ENCODE measurements at places on chromosomes 4 and X.

GRCh38 chr4:14117575-14118238, 490.2 kb upstream of the BOD1L1 start:
- DNase-seq = no peak

- DNase-seq = no peak
Observed at GRCh38 chr4:53780736-53781400, 189.6 kb upstream of the LNX1 start.

GRCh38 chr4:42995343-42995944, 102.9 kb downstream of the GRXCR1 start:
- DNase-seq = no peak

DNA sequence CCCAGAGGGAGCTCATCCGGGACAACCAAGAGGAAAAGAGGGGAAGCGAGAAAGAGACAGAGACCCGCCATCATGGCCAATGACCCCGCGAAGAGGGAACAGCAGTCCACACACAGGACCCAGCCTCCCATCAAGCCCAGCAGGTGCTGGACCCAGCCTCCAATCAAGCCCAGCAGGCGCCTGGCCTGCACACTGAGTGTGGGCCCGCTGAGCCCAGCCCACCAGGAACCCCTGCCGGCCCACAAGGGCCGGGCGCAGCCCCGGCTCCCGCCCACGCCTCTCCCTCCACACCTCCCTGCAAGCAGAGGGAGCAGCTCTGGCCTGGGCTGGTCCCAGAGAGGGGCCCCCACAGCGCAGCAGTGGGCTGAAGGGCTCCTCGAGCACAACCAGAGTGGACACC, 391.1 kb downstream of the IDS start:
- no peak for DNase-seq

GRCh38 chr4:98939438-98939837, 10.5 kb upstream of the EIF4E start:
- no peak for DNase-seq

- no peak for DNase-seq
Observed at GRCh38 chrX:38649674-38650647, 88.6 kb downstream of the TSPAN7 start.

DNA sequence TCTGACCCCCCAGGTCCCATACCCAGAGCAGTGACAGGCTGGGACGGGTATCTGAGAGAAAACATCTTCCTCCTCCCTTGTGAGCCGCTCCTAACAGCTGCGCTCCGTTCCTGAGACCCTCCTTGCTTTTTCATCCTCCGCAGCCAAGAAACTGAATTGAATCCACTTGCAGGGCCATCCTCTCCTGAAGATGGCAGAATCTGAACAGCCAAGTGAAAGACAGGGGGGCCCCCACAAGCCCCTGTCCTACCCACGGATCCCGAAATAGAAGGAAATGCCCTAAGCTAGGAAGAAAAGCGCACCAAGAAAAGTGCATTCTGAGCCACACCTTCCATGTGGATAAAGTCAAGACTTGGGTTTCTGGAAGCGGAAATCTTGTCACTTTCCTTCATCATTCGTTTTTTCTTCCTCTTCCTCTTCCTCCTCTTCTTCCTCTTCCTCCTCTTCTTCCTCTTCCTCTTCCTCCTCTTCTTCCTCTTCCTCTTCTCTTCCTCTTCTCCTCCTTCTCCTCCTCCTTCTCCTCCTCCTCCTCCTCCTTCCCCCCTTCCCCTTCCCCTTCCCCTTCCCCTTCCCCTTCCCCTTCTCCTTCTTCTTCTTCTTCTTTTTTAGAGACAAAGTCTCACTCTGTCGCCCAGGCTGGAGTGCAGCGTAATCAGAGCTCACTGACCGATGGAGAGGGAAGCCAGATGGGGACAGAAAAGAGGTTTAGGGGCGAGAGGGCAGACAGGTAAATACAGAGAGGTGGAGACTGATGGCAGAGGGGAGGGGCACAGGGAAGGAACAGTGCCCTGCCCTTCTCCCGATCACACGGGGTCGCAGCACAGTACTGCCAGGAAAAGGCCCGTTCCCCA, 86.0 kb upstream of the WWC2 start:
- no peak for DNase-seq

DNA sequence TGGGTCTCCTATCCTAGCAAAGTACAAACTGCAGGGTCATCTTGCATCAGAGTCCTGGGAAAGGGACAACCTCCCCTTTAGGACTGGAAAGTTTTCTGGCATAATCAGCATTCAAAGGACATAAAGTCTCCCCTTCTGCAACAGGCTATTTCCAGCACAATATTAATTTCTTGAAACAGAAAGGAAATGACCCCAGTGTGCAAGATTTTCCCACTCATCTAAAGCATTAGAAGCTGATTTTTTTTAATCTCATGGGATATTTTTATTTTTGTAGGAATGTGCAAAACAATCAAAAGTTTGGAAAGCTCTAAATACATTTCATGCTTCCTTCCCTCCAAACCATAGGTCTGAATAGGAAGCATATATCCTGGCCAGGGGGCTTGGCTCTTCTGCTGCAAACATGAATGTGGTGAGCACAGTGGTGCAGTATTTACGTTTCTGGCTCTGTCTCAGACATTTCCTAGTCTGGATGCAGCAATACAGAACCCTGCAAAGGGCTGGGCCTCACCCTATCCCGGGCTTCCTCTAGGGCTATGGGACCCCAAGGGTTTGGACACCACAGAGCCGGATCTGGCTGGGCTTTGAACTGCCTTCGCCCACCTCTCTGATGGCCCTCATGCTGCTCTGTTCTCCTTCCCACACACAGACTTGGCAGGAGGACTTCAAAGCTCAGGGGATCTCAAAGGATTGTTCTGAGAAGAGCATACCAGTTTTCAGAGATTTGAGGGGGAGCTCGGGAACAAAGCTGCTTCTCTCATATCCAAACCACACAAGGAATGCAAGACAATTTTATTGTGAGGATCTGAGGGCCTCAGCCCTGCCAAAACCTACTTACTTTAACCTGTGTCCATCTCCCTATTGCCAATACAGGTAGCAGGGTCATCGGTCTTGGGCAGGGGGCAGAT, 64.9 kb downstream of the POLR2B start:
- no peak for DNase-seq

- DNase-seq = no peak
Observed at GRCh38 chr4:163747886-163748285, 253.4 kb downstream of the TMA16 start.

DNA sequence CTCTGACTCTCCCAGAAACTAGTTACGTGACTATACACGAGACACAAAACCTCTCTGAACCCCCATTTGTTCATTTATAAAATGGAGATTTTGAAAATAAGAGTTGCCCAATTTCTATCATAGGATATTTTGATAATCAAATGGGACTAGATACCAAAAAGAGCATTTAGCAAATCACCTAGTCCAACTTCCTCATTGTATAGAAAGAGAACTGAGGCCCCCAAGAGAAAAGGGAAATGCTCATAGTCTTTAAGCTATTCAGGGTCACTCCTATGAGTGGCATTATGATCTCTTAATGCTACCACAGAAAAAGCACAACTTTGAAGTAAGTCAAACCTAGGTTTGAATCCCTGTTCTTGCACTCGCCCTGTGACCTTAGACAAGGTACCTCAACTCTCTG, 62.7 kb downstream of the BMP15 start:
- DNase-seq = no peak

GRCh38 chr4:105967058-105967658, 71.9 kb downstream of the NPNT start:
- no peak for DNase-seq

GRCh38 chrX:109843963-109844751, 111.1 kb upstream of the ACSL4 start:
- DNase-seq = no peak

DNA sequence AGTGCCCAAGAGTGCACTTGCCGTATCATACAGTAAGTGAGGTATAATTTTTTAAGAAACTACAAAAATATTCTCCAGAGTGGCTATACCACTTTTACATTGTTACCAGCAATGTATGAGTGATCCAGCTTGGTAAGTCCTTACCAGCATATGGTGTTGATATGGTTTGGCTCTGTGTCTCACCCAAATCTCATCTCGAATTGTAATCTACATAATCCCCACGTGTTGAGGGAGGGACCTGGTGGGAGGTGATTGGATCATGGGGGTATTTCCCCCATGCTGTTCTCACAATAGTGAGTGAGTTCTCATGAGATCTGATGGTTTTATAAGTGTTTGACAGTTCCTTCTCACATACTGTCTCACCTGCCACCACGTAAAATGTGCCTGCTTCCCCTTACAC, 44.8 kb downstream of the RBMX start:
- no peak for DNase-seq

- DNase-seq = no peak
Observed at GRCh38 chrX:114924856-114925255, 92.6 kb downstream of the IL13RA2 start.

- no peak for DNase-seq
Observed at GRCh38 chrX:80511969-80512760, 91.9 kb downstream of the TENT5D start.

DNA sequence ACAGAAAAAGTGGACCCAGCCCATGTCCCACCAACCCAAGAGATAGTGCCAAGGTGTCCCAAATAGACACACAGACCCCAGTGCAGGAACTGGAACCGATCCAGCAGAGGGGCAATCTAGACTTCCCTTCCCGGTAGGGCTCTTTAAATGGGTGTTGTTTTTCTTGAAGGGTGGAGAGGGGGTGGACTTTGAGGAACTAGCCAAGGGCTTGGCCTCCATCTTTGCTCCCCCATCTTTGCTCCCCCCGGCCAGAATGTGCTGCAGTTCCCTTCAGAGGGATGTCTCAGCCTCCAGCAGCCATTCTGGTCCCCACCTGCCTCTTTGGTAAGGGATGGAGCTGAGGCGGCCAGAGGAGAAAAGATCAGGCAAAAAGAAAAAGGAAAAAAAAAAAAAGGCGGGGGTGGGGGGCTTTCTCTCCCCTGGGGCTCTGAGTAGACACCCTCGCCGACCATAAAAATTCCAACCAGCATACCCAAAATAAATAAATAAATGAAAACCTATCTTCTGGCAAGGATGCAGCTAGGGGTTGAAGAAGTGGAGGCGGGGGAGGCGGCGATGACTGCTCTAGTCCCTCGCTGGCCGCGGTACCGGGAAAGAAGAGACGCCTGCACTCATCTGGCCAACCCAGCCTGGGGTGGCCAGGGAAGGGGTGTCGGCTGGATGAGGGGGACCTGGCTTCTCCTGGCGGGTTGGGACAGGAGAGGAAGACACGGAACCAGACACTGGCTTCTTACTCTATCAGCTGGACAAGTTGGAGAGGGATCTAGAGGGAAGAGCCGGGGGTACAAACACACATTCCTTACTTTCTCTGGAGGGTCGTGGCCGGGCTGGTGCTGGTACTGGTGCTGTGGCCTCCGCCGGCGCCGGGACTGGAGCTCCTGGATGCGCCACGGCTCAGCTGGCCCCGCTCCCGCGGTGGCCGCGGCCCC, 38.5 kb upstream of the IQSEC2 start:
- DNase-seq = no peak

GRCh38 chr4:37588150-37588549, 98.0 kb downstream of the RELL1 start:
- no peak for DNase-seq

DNA sequence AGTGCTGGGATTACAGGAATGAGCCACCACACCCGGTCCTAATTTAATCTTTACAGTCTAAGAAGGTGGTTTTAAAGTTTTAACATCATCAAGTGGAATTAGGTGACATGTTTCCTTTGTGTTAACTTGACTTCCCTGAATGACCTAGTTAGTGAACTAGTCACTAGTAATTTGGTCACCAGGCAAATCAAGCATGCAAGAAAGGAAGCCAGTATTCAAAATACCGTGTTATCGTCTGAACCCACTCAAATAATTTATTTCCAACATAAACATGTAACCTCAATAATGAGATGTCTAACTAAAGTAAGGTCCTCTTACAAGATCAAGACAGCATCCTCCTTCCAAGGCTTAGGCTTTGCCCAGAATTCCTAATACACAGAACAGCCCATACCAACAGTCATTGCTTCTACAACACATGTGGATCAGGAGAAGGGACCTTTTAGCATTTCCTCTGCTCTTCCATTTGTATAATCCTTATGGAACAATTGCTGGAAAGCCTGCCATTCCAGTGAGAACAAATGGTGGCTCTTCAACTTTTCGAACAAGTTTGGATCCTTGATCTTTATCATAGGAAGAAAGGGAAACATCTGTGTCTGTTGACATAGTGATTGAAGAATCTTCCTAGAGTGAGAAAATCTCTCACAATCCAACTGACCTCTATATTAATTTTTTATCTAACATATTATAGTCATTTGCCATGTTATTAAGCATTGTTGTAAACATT, 97.2 kb downstream of the ANXA3 start:
- DNase-seq = no peak

- no peak for DNase-seq
Observed at GRCh38 chr4:22045051-22045630, 96.6 kb upstream of the KCNIP4 start.

DNA sequence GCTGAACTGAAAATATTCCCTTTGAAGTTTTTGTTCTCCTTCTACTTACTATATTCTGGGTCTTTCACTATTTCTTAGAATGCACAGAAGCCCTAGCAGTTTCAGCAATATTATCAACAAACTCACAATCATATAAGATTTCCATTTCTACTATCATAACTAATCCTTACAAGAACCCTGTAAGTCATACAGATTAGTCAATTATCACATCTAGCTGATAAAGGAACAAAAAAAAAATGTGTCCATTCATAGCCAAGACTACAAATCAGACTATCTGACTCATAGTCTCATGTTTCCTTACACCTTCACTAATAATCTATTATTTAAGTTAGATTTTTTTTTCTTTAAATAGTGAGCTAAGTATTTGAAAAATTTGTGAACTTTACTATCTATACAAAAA, 72.5 kb downstream of the LRBA start:
- no peak for DNase-seq

GRCh38 chr4:97987019-97987648, 156.1 kb downstream of the STPG2 start:
- DNase-seq = no peak

GRCh38 chr4:73617256-73617655, 3.0 kb downstream of the RASSF6 start:
- DNase-seq = no peak

DNA sequence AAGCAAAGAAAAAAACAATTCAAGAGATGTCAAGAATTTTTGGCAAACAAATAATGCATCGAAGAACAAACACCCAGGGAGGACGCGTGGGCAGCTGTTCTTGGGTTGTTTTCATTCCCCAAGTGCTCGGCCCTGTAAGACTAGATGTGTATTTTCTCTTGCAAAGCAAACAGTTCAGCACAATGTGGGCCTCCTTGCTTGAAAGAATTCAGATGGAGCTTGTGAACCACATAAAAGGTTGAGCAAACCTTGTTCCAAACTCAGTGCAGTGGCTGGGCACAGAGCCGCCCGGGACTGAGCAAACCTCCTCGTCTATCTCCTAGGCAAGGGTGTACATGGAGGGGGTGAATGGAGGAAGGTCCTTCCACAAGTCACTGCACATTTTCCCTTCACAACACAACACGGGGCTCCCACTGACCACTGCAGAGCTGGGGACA, 82.4 kb downstream of the HTRA3 start:
- no peak for DNase-seq
